WERI-Rb-1 (cell line): ENCODE measurements at places on chromosomes 1 and 21.

DNA sequence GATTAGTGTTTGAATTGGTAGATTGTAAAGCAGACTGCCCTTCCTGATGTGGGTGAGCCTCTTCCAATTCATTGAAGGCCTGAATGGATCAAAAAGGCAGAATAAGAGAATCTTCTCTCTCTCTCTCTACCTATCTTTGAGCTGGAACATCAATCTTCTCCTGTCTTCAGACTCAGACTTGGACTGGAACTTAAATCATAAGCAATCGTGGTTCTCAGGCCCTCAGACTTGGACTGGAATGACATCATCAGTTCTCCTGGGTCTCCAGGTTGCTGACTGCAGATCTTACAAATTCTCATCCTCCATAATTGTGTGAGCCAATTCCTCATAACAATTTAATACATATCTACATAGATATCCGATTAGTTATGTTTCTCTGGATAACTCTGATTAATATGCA is 66.8 kb downstream of the IER5 start:
- DNase-seq = no peak

DNA sequence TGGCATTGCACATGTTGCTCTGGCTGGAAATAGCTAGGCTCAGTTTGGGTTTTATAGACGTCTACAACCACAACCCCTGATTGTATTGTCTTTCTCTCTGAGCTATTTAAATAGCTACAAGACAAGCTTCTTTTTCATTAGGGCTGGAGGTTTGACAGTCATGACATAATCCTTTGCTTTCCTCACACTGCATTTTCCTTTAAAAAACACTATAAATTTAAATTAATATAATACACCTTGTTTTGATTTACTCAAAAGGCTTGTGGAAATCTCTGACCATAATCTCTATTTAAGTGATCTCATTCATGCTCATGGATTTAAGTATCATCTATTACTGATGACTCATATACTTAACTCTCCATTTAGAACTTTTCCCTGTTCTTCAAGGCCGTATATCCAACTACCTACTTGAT is 50.4 kb upstream of the PTGFR start:
- DNase-seq = no peak

DNA sequence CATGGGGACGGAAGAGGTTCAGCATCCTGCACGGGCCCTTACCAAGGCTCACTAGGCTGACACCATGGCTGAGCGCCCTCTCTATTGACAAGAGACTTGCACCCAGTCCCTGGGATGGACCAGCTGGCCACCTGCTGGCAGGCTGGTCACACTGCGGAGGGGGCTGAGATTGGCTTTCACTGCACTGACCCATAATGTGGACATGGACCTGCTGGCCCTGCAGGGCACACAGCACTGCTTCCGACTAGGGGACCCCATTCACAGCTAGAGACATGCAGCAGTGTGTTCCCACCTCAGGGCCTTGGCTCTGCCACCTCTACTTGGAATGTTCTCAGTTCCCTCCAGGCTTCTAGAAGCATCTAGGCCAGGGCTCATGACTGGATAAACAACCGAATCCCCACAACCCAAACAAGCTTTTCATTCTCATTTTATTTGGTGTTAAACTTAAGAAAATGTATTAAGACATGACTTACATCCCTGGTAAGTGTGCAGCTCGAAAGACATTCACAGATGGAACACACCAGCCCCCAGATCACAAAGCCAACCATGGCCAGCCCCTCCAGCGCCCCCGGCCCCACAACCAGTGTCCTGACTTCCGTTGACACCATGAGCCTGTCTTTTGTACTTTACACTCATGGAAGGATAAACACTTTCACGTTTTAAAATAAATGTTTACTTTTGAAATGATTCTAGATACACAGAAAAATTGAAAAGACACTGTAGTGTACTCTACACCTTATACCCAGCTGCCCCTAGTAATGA is 9.3 kb upstream of the SRARP start:
- peak; percentile 73 for DNase-seq

GRCh38 chr1:112544011-112544688 is 35.4 kb downstream of the WNT2B start:
- DNase-seq = no peak

- no peak for DNase-seq
These were observed 95.5 kb upstream of the MARK1 start for GRCh38 chr1:220432408-220432807.

DNA sequence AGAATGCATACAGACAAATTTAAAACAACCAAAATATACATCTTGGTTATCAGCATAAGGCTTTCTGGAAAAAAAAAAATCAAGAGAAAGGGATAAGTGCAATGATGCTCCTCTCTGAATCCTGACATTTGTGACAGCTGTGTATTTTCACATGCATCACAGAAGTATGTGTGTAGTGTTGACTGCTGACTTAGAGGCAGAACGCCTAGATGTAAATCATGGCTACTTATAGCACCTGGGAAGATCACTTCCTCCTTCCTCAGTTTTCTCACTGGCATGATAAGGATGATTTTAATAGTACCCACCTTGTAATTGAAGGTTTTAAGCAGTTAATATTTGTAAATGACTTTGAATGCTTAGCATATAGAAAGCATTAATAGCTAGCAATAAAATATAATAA is 112.5 kb downstream of the MRPL39 start:
- no peak for DNase-seq

DNA sequence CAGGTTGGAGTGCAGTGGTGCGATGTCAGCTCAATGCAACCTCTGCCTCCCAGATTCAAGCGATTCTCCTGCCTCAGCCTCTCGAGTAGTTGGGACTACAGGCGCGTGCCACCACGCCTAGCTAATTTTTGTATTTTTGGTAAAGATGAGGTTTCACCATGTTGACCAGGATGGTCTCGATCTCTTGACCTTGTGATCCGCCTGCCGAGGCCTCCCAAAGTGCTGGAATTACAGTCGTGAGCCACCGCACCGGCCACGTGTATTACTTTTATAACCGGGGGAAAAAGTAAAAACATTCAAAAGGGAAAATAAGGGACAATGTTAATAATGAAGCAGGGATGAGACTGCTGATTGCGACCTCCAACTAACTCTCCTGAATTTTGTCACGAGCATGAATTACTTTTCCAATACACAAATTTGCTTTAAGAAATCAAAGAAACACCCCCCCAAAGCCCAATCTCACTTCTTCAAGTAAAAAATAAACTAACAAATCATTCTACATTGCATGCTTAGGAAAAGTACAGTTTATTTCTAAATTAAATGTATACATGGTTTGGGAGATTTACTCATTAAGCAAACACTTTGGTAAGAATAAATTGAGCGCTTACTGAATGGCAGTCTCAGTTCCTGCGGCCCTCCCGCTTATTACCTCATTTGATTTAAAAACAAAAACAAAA is 521 bp upstream of the ZBED6 start:
- no peak for DNase-seq

DNA sequence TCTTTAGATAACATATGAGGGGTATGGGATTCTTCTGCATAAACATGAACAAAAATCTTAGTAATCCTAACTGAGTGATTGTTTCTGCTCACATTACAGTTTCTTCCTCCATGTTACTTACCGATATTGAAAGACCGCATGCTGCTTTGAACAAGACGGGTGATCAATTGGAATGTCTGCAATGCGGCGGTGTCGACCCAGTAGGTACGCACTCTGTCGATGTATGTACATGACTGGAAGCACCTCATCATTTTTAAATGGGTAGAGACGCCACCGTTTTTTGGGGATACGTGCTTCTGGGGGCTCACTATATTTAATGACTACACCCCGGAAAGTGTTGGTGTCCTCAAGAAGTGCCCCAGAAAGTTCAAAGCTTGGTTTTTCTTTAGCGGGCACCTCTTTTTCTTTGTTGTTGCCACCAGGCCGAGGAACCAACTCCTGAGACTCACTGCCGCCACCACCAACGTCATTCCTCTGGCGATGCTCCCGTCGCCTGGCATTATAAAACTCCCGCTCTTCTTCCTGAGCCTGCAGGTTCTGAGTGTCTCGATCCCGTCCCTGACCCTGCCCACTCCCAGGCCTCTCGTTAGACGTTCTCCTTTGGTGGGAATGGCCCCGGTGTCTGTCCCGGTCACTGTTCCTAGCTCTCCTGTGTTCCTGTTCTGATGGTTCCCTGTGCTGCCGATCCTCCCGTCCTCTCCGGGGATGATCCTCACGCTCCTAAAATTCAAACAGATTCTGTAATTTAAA is 13.9 kb downstream of the SNIP1 start:
- DNase-seq = no peak

- no peak for DNase-seq
These were observed 60.3 kb downstream of the SLX9 start for GRCh38 chr21:44999972-45000636.

GRCh38 chr21:35229290-35229689 is 180.2 kb upstream of the RUNX1 start:
- no peak for DNase-seq

- DNase-seq = no peak
These were observed 120.3 kb downstream of the PTPRU start for GRCh38 chr1:29356663-29357062.

DNA sequence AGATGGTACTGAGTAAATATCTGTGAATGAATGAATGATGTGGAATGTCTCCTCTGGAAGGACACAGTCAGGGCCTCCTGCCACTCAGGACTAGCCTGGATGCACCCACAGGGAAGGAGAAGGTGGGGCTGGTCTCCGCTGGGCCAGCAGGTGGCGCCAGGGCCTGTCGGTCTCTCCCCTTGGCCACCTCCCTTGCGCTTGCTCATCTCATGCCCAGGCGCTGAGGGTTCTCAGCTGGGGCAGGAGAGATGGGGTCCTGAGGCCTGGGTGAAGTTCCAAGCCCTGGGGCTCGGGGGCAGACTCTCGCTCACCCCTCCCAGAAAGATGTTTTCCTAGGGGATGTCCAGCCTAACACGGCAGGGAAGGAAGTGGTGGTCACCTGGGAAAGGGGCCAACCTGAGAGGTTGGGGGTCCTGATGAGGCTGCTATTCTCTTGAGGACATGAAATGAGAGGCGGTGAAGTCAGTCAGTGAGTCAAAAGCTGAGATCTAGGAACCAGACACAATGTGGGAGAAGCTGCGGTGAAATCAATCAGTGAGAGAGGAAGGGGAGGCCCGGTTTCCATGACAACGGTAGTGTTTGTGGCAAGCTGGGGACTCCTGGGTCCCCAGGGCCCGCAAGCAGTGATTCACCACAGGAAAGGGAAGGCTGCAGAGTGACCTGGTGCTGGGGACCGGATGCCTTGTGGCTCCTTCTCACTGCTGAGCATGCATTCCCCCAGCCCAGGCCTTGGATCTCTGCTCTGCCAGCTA is 14.6 kb upstream of the MEX3A start:
- peak; percentile 96 for DNase-seq

DNA sequence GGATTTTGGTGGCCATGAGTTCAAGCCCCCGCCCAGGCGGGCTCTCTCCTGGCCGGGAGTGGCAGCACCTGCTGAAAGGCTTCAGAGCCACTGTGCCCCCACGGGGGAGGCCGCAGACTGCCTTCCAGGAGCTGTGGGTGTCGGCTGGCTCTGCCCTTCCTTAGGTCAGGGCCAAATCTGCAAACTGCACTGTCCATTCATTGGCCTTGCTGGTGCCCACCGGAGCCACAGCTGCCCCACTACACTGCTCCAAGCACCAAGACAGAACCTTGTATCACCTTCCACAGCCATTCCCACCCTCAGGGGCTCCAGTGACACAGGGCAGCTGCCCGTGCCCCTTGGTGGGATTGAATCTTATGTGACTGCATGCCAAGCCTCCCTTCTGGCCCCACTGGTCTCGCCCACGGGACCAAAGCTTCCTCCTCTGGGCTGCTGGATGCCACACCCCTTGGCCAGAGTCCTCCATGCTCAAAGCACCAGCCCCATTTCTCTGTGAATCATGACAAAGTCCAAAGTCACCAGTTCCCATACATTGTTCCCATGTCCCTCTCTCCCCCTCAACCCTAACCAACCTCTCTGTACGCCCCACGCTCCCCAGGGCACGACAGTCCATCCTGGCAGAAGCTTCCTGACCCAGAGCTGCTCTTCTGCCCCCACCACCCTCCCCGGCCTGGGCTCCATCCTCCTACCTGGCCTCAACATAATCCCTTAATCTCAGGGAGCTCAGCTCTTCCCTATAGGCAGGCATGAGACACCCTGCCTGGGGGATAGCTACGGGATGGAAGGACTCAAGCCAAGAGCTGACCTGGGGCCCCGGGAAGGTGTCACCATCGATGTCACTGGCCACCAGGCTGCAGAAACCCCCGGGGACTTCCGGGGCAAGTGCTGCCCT is 20.9 kb upstream of the GPR153 start:
- peak; percentile 79 for DNase-seq

DNA sequence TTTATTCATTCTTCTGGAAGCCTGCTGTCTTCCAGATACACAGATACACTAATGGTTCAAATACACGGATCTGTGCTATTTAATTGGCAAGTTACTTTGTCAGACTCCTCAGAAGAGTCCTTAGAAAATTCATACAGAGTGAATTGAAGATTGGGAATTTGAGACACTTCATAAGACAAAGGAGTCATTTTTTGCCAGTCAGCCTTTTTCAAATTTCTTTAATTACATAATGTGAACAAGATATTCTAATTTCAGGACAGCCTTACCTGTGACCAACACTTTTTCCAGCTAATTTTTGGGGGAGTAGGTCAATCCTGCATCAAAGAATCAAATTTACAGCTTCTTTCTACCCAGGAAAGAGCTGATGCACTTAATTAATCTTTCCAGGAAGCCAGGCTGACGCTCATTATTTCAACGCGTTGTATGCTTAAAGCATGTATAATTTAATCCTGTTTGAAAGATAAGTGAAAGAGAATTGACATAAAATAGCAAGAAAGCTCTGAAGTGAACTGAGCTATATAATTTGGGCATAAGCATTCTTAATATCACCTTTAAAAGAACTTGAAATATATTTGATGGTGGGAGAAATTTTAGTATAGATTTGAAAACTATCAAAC is 12.8 kb upstream of the NRIP1 start:
- no peak for DNase-seq

DNA sequence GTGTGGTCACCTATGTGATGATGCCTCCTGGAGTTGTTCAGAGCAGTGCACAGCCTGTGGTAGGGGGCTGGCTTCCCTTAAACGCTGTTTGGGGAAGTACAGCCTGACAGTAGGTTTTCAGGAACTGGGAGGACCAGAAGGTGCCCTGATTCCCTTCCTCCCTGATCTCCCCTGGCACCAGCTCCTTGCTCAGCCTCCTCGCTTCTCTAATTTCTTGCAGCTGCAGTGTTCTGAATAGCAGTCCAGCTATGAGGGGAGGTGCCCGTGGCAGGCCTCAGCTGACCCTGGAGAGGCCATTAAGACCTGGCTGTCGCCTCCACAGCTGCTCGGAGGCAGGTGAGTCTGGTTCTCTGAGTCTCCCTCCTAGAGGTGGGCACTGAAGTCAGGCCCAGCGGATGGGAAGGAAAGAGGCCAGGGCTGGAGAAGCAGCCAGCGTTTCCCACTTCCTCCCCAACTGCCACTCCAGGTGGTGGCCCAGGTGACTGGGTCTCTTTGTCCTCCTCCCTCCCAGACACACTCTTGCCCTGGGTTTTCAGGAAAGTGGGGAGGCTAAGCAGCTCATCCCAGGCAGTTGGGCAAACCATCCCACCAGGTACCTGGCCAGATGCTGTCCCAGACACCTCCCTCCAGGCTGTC is 52.0 kb upstream of the RPL11 start:
- peak; percentile 34 for DNase-seq

- no peak for DNase-seq
These were observed 648.8 kb downstream of the ADGRL2 start for GRCh38 chr1:82449506-82450057.

GRCh38 chr1:31153423-31153822 is 86.3 kb downstream of the NKAIN1 start:
- no peak for DNase-seq

GRCh38 chr1:33094971-33095604 is 14.1 kb downstream of the AZIN2 start:
- peak; percentile 70 for DNase-seq
